ENCODE measurements at places on chromosomes 6 and 20.

DNA sequence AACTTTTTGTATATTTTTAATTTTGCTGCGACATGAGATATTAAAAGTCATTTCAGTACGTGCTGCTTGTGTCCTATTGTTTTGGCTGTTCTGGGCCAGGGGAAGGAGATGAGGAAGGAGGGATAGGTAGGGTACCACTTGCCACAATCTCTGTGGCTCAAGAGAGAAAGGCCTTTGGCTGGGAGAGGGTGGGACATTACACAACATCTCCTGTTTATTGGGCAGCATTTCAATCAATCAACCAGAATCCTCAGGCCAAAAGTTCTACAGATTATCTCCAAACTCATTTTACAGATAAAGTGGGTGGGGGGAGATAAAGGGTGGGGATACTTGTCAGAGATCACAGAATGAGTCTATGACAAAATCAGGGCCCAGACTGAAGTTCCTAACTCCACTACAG is 6.9 kb upstream of the CCM2L start:
- ATAC-seq, result no peak
- peaks cover 32% of the 10 kb centered on the region for H3K27me3 ChIP-seq
- H3K4me1 ChIP-seq, result no peaks in the 10 kb centered on the region
- no peaks in the 10 kb centered on the region for H3K36me3 ChIP-seq
- H3K27ac ChIP-seq, result no peak overlapping the region
- H3K4me3 ChIP-seq, result no peak overlapping the region

DNA sequence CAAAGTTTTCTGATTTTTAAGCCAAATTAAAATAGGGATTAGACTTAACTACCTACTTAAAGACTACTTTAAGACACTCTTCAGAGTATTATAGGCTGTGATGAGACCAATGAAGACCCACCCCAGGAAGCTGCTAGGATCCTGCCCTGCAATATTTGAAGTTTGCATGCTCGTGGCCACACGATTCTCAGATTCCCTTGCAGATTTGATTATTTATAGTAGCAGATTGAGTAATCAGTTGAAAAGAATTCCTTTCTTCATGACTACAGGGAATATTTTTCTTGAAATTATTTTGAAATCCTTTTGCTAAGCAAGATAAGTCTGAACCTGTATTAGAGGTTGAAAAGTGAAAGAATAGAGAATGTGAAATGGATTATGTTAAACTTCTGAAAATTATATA is 122.3 kb downstream of the B3GAT2 start:
- no peaks in the 10 kb centered on the region for H3K27me3 ChIP-seq
- H3K36me3 ChIP-seq, result peaks cover 5% of the 10 kb centered on the region
- no peak for ATAC-seq
- H3K4me3 ChIP-seq, result no peak overlapping the region

GRCh38 chr6:37535759-37536490 is 36.2 kb upstream of the CCDC167 start:
- no peaks in the 10 kb centered on the region for H3K36me3 ChIP-seq
- no peak overlapping the region for H3K27ac ChIP-seq
- H3K4me1 ChIP-seq, result peaks cover 13% of the 10 kb centered on the region
- H3K27me3 ChIP-seq, result peaks cover 71% of the 10 kb centered on the region
- peak overlapping the region; percentile 40 for H3K4me3 ChIP-seq
- ATAC-seq, result no peak

- no peak for ATAC-seq
- H3K4me3 ChIP-seq, result peak overlapping the region; percentile 98
- H3K27ac ChIP-seq, result peak overlapping the region; percentile 99
- H3K27me3 ChIP-seq, result no peaks in the 10 kb centered on the region
- H3K36me3 ChIP-seq, result no peaks in the 10 kb centered on the region
Observed at GRCh38 chr20:17572034-17572638, 2.3 kb downstream of the DSTN start.

GRCh38 chr6:27494987-27495385 is 22.1 kb upstream of the ZNF184 start:
- no peaks in the 10 kb centered on the region for H3K36me3 ChIP-seq
- H3K27ac ChIP-seq, result no peak overlapping the region
- no peaks in the 10 kb centered on the region for H3K4me1 ChIP-seq
- H3K27me3 ChIP-seq, result peaks cover 71% of the 10 kb centered on the region
- peak overlapping the region; percentile 22 for H3K4me3 ChIP-seq

DNA sequence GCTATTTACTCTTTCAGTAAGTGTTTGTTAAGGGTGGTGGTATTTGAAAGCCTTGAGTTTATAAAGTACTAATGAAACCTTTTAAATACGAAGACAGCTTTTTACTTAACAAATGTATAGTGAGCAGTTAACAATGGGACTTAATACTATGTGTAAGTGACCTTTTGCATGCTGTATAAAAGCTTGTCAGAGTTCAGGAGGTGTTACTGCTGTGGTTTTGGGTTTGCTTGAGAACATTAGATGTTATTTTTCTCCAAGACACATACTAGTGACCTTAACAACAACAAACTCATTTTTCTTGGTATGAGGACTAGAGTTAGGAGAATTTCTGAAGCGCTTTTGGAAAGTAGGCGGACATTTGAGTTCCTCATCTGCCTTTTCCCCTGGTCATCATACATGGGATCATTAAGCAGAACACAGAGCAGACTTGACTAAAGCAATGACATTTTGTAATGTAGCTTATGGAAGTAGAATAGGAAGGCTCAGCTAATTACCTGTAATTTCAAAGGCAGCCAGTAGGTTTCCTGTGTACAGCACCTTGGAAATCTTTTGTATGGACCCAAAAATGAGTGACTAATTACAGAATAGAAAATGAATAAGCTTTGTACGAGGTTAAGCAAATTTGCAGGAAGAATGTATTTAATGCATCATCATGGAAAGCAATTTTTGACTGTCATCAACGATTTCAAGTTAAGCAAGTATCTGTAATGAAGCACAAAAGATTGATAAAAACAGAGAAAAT is 14.1 kb downstream of the CDYL start:
- H3K4me3 ChIP-seq, result no peak overlapping the region
- H3K27me3 ChIP-seq, result no peaks in the 10 kb centered on the region
- no peaks in the 10 kb centered on the region for H3K36me3 ChIP-seq
- H3K4me1 ChIP-seq, result no peaks in the 10 kb centered on the region

GRCh38 chr6:157561929-157562810 is 181.2 kb downstream of the ZDHHC14 start:
- no peaks in the 10 kb centered on the region for H3K27me3 ChIP-seq
- ATAC-seq, result no peak
- no peak overlapping the region for H3K4me3 ChIP-seq
- H3K4me1 ChIP-seq, result no peaks in the 10 kb centered on the region
- no peaks in the 10 kb centered on the region for H3K36me3 ChIP-seq

DNA sequence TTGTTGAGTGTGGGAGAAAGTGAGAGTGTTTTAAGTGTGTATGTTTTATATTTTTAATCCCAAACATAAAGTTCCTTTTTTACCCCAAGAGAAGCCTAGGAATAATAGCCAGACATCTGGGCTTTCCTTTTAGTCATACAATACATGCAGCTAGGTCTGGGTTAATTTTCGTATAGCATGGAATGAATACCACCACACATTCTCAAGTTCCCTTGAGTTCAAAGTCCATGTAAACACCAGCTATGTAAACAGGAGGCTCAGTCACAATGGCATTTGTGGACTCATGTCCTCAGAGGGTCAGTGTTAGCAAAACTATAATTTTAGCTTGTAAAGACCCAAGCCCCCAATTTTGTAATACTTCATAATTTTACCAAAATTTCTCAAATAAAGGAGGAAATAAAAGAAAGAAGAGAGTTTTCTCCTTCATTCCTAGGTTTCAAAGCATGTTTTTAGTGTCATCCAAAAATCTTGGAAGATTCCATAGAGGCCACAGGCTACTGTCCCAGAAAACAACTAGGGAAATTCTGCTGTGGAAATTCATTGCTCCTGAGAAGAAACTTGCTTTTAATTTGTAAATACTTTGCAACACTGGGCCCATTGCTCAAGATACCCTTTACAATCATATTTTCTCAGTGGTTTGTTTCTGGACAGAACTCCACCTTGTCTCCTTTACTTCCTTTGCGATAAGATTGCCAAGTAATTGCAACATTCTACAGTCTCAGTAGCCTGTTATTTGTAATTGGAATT is 671.2 kb downstream of the COL12A1 start:
- no peak overlapping the region for H3K27ac ChIP-seq
- H3K4me1 ChIP-seq, result no peaks in the 10 kb centered on the region
- no peaks in the 10 kb centered on the region for H3K36me3 ChIP-seq

DNA sequence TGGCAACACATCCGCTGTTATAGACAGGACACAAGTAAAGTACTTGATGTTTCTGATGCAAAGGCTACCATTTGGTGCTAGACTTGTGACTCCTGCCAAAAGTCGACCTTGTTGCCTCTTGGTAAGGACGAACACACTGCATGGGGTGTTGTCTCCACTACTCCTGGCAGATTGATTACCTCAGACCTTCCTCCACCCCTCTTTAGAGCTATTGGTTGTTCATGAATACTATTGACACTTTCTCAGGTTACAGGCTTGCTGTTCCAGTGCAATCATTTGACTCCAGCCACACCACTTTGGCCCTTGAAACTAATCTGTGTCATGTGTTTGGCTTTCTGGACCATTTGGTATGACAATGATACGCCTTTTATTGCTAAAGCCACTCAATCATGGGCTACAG is 62.3 kb downstream of the TRMT11 start:
- H3K36me3 ChIP-seq, result no peaks in the 10 kb centered on the region
- ATAC-seq, result no peak
- no peak overlapping the region for H3K27ac ChIP-seq
- H3K4me3 ChIP-seq, result no peak overlapping the region

DNA sequence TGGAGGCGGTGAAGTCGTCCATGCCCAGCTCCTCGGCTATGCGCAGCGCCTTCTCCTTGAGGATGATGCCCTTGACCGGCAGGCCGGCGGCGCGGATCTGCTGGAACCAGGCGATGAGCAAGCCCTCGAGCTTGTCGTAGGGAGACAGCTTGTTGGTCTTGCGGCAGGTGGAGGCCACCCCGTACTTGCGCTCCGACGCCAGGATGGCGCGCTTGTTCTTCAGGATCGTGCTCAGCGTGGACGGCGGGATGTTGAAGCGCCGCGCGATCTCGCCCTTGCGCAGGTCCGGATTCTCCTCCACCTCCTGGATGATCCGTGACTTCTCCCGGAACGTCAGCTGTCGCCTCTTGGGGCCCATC is 435 bp downstream of the CENPB start:
- H3K27ac ChIP-seq, result peak overlapping the region; percentile 21
- peaks cover 2% of the 10 kb centered on the region for H3K4me1 ChIP-seq
- H3K4me3 ChIP-seq, result peak overlapping the region; percentile 42
- H3K36me3 ChIP-seq, result peaks cover 23% of the 10 kb centered on the region

- H3K4me1 ChIP-seq, result no peaks in the 10 kb centered on the region
- H3K27ac ChIP-seq, result no peak overlapping the region
- ATAC-seq, result no peak
- no peak overlapping the region for H3K4me3 ChIP-seq
- no peaks in the 10 kb centered on the region for H3K27me3 ChIP-seq
Observed at GRCh38 chr6:15026832-15027231, 219.0 kb upstream of the JARID2 start.

DNA sequence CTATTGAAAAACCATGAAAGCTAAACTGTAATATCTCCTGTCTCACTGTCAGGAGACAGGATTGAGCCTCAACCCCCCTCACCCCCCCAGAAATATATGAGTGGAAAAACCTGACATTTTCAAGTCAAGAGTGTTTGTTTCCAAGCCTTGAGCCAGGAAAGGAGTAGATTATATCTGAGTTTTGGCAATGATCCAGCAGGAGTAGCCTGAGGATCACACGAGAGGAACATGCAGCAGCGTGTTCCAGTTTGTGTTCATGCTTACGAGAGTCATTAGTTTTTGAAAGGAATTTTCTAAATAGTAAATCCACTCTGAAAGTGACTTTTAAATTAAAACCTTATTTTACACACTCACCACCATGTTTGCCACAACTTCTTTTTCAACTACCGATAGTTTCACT is 15.8 kb downstream of the IL22RA2 start:
- H3K4me3 ChIP-seq, result no peak overlapping the region
- H3K36me3 ChIP-seq, result no peaks in the 10 kb centered on the region
- no peak overlapping the region for H3K27ac ChIP-seq
- H3K4me1 ChIP-seq, result no peaks in the 10 kb centered on the region
- H3K27me3 ChIP-seq, result no peaks in the 10 kb centered on the region

GRCh38 chr6:130494729-130495128 is 128.9 kb downstream of the TMEM200A start:
- no peaks in the 10 kb centered on the region for H3K36me3 ChIP-seq
- ATAC-seq, result no peak
- no peak overlapping the region for H3K27ac ChIP-seq
- no peaks in the 10 kb centered on the region for H3K4me1 ChIP-seq
- no peak overlapping the region for H3K4me3 ChIP-seq

GRCh38 chr6:36533321-36533720 is 14.0 kb downstream of the STK38 start:
- no peak overlapping the region for H3K27ac ChIP-seq
- no peak overlapping the region for H3K4me3 ChIP-seq
- peaks cover 16% of the 10 kb centered on the region for H3K4me1 ChIP-seq
- ATAC-seq, result no peak

GRCh38 chr6:140009286-140009685 is 634.8 kb upstream of the CITED2 start:
- H3K4me3 ChIP-seq, result no peak overlapping the region
- no peak for ATAC-seq
- H3K27me3 ChIP-seq, result no peaks in the 10 kb centered on the region
- H3K4me1 ChIP-seq, result no peaks in the 10 kb centered on the region
- no peak overlapping the region for H3K27ac ChIP-seq
- no peaks in the 10 kb centered on the region for H3K36me3 ChIP-seq

GRCh38 chr20:13784271-13784892 is 337 bp downstream of the ESF1 start:
- no peaks in the 10 kb centered on the region for H3K27me3 ChIP-seq
- peak overlapping the region; percentile 68 for H3K4me3 ChIP-seq
- H3K36me3 ChIP-seq, result no peaks in the 10 kb centered on the region
- H3K27ac ChIP-seq, result peak overlapping the region; percentile 87

DNA sequence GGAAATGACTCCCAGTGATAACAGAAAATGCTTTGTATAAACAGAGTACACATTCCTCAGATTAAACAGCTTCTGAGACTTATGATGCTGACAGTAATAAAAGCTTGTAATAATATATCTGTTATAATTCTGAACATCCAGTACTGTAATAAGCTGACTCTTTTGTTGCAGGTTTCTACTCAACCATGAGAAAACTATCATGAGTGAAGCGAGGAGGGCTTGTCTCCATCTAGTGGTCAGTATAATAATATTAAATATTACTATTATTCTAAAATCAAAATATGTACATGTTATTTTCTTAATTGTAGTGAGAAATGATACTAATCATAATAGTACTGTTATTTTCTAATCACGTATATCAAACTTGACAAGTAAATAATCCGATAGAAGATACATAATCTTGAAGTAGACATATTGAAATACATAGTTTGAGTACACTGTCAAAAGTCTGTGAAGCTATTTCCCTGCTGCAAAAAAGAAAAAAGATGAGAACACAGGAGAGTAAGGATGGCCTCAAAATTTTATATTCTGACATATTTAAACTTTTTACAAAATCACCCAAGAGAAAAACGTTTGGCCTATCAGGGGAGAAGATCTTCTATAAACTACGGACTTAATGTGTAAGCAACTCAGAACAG is 183.1 kb downstream of the MOXD1 start:
- no peak overlapping the region for H3K27ac ChIP-seq
- H3K4me3 ChIP-seq, result no peak overlapping the region
- H3K27me3 ChIP-seq, result no peaks in the 10 kb centered on the region
- no peaks in the 10 kb centered on the region for H3K36me3 ChIP-seq
